ENCODE measurements at places on chromosomes 7 and 10. TPM values are rescaled to one million over a fixed set of nuclear protein-coding genes. Genes with fewer than 3 reads are reported as not detected.

DNA sequence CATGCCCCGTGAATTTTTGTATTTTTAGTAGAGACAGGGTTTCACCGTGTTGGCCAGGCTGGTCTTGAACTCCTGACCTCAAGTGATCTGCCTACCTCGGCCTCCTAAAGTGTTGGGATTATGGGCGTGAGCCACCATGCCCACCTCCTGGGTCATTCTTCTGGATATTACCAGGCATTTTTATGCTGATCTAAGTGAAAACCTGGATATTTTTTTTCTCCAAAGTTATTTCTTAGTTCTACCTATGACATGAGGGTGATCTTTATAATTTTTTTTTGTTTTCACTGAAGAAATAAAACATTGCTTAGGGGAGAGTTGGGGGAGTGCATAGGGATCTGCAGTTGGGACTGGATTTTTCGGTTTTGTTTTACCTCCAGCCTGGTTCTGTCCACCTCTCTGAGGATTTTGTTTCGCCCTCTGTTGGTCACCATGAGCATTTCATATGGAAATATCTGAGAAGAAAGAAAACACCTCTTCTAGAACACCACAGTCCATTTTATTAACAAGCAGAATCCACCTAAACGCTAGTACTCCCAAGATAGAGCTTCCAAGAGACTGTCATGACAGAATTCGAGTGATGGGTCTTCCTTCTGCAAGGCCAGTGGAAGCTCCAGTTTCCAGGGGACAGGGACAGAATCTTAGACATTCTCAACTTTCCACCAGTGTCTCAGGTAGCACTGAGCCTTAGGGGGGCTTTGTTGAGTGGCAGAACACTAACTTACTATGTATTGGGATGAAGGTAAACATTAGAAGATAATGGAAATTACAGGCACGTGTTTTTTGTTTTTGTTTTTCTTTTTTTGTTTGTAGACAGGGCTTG lies 33.4 kb upstream of the AFAP1L2 start:
- DNase-seq = no peak

ZNF25 gene
- total RNA-seq = 19.4 TPM

LRRD1 gene
- not detected for total RNA-seq

WDR37 gene
- 35.0 TPM for total RNA-seq

DNA sequence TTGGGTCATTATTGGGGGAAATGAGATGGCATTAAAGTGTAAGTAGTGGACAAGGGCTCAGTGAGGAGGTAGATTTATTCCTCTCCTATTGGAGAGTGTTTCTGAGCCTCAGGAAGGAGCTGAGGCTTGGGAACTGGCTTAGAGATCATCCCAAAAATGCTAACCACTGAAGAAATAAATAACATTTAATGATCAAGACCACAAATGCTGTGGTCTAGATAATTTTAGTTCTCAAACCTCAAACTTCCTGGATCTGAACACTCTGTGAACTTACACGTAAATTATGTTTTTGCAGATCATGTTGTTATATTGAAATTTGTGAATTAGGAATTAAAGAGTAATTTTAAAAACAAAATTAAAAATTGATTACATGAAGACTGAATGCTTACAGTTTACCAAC lies 27.3 kb downstream of the MDFIC start:
- DNase-seq = no peak

DNA sequence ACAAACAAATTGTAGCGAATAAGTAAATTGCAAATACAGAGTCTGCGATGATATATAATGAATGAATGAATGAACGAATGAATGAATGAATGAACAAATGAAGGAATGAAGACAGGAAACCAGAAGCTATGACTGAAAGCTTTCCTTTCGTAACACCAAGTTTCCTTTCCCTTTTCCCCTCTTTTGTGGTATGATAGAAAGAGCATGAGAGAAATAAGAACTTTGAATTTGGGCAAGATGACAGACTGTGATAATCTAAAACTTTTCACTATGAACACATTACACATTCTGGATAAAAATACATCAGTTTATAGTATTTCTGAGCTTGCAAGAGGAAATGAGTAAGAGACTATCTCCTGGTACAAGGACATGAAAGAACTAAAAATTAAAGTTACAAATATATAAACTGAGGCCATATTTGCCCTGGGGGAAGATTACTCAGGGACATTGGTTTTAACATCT lies 8.4 kb upstream of the UCN3 start:
- no peak for DNase-seq

HOXA7 gene
- total RNA-seq = not detected

DNA sequence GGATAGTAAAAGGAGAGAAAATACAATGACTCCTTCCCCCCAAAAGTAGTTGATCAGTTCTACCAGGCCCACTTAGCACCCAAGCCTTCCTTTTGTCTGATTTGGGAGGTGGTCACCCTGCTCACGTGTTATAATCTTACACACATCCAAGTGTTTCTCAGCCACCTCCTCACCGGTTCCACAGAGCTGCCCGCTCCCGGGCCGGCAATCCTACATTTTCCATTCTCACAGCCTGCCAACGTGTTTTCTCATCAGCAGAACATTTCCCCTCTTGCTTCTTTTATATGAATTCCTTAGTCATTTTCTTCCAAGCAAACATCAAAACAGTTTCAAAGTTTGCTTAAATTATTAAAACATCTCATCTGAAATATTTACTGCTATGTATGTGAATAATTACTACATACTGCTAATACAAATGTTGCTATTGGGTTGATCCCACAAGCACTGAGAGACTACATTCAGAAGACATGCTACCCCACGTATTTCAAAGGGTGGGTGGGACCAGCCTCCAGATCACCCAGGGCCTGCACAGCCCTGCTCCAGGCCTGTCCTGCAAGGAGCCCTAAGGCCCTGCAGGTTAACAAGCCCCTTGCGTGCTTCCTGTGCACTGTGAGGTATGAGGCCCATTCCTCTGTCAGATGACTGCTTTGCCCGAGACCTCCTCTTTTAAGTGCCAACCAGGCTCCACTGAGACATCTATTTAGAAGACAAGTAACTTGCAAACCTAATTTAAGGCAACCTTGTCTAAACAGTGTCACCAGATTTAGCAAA lies 75.3 kb downstream of the GRB10 start:
- DNase-seq = no peak

GRCh38 chr10:26509307-26509706 lies 71.2 kb downstream of the APBB1IP start:
- DNase-seq = no peak

GRCh38 chr10:46268076-46268881 lies 18.5 kb upstream of the ANTXRL start:
- DNase-seq = no peak

Measured in left ventricle myocardium superior (tissue), 1 donor.